Esophagus muscularis mucosa (tissue), 4 donors: ENCODE measurements at places on chromosomes 5 and 9.

DNA sequence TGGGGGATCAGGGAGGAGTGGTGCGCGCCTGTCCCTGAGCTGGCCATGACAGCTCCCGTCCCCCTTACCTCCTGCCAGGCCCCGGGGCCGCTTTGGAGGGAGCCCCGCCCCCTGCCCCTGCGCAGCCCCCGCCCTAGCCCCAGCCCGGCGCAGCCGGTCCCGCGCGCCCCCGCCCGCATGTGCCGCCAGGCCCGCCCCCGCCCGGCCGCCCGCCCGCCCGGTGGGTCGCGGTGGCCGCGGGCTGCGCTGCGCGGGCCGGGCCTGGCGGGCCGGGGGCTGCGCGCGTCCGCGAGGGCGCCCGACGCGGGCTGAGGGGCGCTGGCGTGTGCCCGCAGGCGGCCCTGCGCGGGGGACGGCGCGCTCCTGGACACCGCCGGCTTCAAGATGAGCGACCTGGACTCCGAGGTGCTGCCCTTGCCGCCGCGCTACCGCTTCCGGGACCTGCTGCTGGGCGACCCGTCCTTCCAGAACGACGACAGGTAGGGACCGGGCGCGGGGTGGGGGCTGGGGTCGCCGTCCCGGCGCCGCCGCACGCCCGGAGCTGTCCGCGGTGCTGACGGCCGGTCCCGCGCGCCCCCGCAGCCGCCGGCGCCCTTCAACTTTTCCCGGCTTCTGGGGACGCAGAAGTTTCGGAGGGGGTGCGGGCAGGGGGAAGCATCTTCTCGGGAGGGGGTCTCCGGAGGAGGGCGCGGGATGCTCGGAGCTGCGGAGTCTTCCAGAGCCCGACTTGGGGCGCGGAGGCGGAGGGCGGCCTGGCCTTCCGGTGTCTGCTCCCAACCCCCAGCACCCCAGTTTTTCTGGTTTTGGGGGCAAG, 12.5 kb downstream of the KCNT1 start:
- no peak for DNase-seq

DNA sequence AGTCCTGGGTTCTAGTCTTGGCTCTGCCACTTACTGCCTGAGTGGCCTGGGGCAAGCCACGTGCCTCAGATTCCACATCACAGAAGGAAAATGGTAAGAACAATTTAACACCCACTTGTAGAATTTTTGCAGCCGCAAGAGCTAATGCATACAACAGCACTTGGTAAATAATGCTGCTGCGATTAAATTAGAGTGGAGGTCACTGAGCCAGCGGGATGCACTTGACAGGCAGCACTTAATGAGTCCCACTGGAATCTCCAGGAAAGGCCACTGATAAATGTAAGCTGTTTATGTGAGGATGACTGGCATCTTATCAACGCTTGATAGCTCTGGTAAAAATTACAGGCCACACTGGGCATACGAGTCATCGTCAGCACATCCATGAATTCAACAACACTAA, 59.4 kb upstream of the UBTD2 start:
- DNase-seq = no peak

DNA sequence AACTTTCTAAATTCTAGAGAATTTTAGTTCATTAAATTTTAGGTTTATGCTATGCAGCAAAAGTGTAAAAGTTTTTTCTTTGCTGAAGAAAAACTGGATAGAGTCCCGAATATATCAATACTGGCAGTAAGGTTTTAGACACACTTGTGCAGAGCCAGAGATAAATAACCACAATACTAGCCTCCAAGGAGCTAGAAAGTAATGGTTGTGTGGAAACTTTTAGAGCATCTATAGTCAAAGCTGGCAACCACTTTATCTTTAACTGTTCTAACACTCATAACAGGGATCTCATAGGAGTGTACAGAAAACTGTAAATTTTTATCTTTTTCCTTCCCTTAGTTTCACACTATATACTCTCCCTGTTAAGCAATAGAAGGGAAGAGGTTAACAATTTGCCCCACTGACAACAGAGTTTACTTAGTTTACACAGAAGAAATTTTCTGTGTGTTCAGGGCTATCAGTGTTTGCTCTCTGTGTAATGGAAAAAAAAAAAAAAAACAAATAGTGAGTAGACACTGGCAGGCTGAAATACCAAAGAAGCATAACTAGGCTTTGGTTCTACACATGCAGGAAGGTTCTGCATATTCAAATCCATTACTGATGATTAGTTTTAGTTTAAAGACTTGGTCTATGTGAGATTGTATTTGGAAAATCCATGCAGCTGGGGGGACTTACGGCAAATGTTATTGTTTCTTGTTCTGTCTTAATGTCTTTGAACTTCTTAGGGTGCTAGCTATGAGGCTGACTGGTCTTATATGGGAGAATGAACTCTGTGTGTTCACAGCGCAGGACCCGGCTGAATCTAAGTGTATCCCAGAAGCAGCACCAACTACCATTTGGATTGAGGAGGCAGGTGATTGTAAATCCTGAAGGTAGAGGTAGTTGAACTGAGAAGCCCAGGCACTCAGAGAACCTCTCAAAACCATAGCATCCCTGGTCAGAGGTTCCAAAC, 187.6 kb downstream of the PCSK1 start:
- DNase-seq = no peak

DNA sequence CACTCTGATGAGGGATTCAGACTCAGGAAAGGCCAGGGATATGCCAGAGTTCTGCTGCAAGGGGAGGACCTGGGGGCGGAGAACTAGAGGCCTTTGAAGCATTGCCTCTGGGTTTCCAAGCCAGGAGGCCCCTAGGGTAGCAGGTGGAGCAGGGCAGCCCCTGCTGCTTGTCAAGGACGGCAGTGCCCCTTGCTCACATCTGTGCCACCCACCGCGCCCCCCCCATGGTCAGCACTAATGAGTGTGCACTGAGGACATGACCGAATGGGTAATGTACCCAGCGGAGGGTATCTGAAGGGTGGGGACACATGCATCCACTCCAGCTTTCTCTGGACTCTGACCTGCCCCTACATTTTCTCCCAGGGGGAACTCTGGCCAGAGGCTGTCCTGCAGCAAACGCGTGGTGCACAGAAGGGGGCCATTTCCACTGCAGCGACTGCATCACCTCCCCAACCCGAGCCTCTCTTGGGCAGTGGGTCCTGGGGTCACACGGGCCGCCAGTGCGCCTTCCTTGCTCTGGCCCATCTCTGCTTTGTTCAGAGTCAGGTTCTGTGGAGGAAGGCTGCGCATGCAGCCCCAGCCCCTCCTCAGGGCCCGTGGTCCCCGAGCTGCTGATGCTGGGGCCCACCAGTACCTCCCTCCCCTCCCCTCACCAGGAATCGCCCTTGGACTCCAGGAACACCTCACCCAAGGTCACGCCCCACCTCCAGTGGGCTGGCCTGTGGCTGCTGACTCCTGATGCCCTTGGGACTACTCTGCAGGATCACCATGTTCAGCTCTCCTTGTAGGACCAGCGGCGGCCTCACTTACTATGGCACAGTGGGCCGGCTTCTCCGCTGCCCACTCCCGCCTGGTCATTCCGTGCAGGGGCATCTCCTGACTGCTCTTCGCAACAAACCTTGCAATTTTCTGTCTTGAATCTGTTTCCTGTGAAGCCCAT, 31.2 kb downstream of the STC2 start:
- no peak for DNase-seq

- no peak for DNase-seq
Observed at GRCh38 chr9:4566806-4567205, 76.5 kb downstream of the SLC1A1 start.

DNA sequence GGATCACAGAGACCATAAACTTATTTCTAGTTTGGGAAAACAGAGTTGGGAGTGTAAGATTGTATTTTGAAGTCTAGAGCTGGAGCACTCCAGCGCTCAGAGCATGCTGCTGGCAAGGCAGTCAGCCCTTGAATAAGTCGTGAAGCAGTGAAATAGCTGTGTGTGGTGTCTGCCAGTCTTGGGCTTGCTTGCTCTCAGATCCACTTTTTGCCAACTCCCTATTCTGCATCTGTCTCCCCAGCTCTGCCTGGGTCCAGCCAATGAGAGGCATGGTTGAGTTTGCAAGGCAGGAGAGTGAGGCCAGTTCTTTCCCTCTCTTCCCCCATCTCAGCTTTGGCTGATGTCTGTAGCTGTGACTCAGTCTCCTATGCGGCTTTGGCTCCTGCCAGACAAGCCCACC, 23.3 kb upstream of the RASGRF2 start:
- DNase-seq = peak; percentile 68

DNA sequence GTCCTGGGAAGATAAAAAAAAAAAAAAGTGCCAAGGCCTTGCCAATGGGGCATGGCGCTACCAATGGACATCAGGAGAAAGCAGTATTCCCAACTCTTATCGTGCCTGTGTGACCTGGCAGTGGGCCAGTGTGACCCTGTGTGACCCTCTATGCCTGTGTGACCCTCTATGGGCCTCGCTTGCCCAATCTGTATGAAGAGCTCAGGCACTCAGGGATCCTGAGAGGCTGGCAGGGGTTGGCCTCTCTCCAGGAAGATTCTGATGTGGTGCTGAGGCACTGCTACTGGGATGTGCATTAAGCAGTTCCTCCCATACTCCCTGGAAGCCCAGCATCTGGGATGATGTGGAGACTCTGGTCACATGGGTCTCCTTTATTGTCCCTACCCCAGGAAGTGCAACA, 179.2 kb downstream of the MACROH2A1 start:
- DNase-seq = peak; percentile 83

GRCh38 chr9:84111726-84112125, 131.1 kb downstream of the RMI1 start:
- no peak for DNase-seq

DNA sequence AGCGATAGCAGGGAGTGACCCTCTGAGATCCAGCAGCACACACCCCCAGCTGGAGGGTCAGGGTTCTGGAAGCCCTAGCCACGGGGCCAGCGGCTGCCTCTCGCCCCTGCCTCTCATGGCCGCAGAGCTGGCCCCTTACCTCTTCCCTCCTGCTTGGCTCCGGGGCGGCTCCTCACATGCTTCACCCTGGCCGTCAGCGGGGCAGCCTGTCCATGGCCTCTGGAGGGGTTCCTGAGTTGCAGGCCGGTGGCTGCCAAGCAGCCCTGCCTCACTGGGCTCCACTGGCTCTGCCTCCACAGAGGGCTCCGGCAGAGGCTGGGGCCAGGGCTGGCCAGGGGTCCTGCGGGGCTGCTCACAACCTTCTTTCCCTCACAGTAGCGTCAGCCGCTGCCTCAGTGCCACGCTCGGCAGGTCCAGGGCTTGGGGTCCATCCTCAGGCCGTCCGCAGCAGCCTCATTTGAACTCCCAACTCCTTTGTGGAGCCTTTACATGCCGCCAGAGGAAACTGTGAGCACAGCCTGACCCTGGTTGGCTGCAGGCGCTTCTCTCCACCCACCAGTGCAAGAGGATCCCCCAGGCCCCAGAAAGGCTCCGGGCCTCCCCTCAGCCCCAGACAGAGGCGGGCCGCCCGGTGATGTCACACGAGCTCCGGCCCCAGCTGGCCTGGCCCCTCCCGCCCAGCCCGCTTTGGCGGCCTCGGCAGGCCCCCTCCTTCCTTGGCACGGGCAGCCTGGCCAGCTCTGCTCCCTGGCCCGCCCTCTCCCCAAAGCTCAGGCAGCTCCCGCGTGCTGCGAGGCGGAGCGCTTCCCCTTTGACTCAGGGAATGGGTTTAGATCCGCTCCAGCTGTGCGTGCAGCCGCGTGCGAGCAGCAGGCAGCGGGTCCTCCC, at the start of gene ANGPTL2:
Gene ANGPTL2, minus strand, starts transcription at position 460 of the 888 bp plus-strand sequence. CDS start 13,904 bp downstream, outside the sequence.
- DNase-seq = peak; percentile 95

- DNase-seq = no peak
Observed at GRCh38 chr9:38687389-38687842, 32.5 kb downstream of the FAM240B start.

DNA sequence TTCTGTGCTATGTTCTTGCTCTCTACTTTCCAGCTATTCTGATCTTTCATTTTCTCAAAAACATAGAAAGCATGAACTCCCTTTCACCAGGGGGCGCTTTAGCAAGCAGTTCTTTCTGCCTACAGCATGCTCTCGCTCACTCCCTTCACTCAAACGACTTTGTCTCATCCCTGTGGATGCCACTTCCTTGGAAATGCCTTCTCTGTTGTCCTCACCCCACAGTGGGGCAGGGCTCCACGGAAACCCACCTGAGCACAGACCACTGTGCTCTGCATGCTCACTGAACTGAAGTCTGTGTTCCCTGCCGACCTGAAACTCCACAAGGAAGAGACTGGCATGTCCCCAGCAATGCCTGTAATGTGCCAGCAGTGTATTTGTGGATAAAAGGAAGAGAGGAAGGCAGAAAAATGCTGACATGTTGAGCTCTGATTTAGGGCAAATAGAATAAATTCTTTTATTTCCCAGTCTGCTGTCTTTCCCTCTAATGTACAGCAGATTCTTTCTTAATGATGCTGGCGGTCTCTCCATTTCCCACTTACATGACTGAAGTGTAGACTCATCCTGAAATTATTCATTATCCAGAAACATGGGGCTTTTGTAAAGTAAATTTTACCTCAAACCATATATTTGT, 4.9 kb upstream of the ROR2 start:
- DNase-seq = no peak

- no peak for DNase-seq
Observed at GRCh38 chr5:76025069-76025468, 58.1 kb upstream of the SV2C start.

- no peak for DNase-seq
Observed at GRCh38 chr5:121735618-121736017, 116.1 kb upstream of the FTMT start.

- peak; percentile 100 for DNase-seq
Observed at GRCh38 chr9:127224883-127225739, 39.5 kb upstream of the GARNL3 start.

DNA sequence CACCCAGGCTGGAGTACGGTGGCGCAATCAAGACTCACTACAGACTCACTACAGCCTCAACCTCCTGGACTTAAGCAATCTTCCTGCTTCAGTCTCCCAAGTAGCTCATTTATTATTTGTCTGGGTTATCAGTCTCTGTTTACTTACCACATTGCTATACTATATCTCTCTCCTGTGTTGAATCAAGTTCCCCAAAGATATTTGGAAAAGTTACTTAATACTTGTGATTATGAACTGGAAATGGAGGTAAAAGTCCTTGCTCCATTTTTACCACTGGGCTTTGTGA, 55.6 kb downstream of the ANGPTL2 start:
- no peak for DNase-seq

DNA sequence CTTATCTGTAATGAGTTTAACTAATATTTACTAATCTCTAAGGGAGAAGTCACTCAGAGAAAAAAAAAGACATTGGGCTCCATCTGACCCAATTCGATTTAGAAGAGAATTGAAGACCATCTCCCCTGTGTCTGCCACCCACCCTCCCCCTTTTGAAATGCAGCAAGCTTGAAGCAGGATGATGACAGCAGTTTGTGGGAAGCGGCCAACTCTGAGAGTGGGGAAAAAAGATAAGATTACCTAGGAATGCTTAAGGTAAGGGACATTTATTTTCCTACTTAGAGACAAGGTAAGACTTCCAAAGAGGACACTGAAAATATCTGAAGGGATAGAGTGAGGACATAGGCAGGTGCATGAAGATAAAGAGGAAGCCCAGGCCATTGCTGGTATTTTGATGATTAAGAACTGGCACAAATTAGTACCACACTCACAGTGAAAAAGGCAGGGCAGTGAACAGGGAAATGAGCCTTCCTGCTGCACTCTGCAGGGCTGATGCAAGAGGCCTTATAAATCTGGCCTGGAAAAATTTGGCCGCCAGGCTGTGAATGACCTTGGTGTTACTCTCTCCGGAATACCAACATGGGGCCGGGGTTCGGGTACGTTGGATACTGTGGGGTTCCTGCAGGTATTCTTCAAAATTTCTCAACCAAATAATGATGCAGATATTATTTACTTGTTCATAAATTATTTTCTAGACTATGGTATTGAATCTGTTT, 42.3 kb downstream of the HTR1A start:
- no peak for DNase-seq
